ENCODE measurements at places on chromosomes 6 and 20. TPM values are rescaled to one million over a fixed set of nuclear protein-coding genes. Genes with fewer than 3 reads are reported as not detected.

The EPPIN gene
- not detected for total RNA-seq

The ANKEF1 gene
- total RNA-seq: 6.9 TPM

The TSHZ2 gene
- 12.2 TPM for total RNA-seq

The C20orf202 gene
- not detected for total RNA-seq

The HRH3 gene
- not detected for total RNA-seq

The COX4I2 gene
- not detected for total RNA-seq

The PPP1R16B gene
- total RNA-seq: 80.5 TPM
